HFF-Myc (cell line): ENCODE measurements at places on chromosomes 5 and 9.
A peak's percentile ranks its signal among the peaks of the same experiment; 100 is the strongest.

DNA sequence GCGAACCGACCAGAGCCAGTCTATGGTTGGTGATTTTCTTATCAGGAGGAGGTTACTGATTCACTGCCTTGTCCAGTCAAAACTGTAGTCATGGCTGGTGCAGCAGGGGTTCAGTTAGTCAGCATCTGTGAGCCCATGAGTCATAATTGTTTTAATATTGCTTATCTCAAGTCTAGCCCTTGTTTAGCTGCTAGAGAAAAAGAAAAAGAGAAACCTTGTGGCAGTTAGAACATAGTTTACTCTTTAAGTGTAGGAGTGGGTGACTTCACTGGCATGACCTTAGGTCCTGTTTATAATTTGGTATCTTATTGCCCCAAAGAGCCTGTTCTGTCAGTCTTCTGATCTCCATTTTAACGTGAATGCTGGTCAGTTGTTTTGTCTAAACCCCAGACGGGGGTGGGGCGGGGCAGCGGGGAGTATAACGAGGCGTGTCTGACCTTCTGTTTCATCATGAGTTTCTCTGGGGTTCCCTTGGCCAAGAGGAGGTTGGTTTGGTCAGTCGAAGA, 76.9 kb upstream of the NFIL3 start:
- DNase-seq = peak; percentile 24

- no peak for DNase-seq
Measured at GRCh38 chr9:135440620-135441019, 39.0 kb upstream of the PPP1R26 start.

DNA sequence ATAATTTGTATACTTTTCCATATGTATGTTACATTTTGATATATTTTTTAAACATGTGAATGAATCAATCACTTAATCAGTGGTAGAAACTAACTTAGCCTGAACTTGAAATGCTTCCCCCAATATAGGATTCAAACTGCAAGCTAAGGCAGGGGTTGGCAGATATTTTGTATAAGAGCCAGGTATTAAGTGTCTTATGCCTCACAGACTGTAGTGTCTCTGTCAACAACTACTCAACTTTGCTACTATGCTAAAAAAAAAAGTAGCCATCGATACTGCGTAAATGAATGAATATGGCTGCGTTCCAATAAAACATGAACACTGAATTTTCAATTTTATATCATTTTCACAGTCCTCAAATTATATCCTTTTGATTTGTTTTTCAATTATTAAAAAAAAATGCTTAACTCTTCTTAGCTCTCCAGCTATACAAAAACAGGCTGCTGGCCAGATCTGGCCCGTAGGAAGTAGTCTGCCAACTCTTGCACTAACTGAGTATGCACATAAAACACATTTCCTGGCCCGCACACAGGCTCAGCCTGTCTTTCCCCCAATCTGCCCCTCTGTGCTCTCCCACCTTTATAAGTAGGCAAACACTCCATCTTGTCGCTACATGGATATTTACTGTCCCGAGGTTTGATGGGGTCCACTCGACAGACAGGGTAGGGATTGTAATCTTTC, 91.8 kb downstream of the SAXO1 start:
- DNase-seq = no peak

DNA sequence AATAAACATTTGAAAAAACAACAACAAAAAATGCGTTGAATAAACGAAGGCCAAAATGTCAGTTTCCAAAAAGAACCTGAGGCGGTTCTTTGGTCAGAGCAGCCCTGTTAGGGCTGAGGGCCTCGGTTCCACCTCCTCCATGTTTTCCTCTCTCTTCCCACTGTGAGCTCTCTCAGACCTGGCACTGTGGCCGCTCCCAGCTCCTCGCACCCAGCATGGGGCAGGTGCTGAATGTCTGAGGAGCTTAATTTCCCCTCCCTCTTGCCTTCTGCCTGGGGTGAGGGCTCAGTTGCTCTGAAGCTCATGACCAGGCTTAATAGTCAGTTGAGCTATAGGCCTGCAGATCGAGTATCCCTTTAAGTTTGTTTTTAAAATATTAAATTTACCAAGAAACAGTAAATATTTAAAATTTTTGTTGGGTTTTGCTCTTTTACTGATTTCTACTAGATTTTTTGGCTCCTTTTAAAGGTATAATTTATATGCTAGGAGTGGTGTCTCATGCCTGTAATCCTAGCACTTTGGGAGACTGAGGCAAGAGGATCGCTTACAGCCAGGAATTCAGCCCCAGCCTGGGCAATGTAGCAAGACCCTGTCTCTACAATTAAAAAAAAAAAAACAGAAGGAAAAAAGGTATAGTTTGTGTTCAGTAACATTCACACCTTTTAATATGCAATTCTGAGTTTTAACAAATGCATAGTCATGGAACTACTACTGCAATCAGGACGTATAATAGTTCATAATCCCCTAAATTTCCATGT, 28.1 kb downstream of the DAPK1 start:
- no peak for DNase-seq

- DNase-seq = no peak
Measured at GRCh38 chr9:117325110-117325731, 89.6 kb downstream of the ASTN2 start.

DNA sequence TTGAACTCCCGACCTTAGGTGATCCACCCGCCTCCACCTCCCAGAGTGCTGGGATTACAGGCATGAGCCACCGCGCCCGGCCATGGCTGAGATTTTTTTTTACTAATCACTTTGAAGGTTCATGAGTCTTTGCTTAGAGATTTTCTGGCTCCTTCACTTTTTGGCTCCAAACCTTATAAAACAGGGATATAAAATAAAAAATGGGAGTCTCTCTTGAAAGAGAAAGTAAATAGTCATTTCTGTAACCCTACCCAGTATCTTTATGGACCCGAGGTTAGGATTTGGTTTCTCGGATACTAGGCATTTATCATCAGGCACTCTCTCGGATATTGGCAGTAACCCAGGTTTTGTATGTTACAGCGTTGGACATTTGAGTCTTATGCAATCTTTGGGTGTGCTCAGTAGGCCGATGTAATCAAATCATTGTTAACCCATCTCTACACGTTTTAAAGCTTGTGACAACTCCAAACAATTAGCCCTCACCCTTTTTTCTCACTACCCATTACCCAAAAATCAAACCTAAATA, 25.3 kb downstream of the STXBP1 start:
- DNase-seq = peak; percentile 33

GRCh38 chr9:4143936-4144717, 155.7 kb downstream of the GLIS3 start:
- DNase-seq = no peak

DNA sequence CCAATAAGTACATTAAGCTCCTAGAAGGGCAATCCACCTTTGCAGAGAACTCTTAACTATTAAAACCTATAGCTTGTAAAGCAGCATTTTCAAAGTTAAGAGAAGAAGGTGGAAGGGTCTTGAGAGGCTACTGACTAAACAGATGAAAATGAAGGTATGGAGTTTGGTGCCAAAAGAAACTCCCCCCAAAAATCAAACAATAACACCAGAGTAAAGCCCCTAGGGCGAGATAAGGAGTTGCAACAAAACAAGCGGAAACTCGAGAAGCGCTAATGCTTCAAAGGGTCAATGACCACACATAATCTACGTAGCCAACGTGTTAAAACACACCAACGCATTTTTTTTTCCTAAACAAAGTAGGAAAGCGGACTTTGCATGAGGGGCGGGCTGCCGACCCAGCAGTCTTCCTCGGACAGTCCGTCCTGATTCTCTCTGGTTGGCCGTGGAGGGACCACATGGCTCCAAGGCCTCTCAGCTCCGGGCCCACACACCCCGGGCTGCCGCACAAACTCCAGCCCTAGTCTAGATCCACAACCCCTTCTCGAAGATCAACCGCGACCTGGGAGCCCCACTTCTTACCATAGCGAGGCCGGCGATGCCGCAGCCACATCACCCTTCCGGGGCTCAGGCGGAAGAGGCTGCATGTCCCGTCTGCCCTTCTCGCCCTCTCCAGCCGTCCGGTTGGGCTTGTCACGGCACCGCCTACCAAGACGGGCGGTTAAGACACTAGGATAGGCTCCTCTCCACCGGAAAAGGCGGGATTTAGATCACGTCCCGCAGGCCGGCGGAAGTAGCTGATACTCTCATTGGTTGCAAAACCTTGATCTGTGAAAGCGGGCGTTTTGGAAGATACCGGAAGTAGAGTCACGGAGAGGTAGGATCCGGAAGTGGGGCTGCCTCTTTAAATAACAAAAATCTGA, at the start of the genes TMEM167A and XRCC4:
Gene TMEM167A (minus strand): TSS at position 653 of the 920 bp plus-strand sequence. CDS start 71 bp downstream, at position 582.
Gene XRCC4 (plus strand): TSS at position 806 of the 920 bp plus-strand sequence. CDS start 27,373 bp downstream, outside the sequence.
- DNase-seq = peak; percentile 96

- peak; percentile 20 for DNase-seq
Measured at GRCh38 chr5:7391814-7392692, 3.9 kb upstream of the ADCY2 start.

DNA sequence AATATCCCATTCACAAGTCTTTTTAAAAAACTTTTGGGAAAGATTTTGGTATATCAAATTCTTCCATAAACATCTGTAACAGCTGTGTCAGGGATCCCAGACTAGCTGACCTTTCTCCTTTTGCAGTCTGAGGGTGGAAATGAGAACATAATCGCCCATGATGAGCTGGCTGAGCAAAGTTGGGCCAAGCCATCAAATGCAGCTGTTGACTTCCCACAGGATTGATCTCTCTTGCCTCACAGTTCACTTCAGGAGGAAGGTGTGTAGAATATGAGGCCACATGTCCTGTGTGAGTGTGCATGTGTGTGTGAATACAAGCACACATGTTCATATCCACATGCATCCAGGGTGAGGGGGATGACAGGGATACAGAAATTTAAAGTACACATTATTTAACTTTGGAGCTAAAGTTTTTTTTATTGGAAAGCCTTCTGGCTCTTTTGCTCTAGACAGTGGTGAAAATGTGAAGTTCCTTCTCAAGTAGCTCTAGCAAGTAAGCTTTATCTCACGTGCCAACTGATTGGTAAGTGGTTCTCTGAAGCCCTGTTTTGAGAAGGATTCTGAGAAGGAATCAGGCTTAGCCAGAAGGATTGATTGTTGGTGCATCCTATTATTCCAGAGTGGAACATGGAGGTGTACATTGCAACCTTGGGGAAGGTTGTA, 468.8 kb upstream of the DMAC1 start:
- DNase-seq = no peak

GRCh38 chr9:20319641-20320337, 302.5 kb downstream of the MLLT3 start:
- peak; percentile 17 for DNase-seq

GRCh38 chr9:98944057-98944733, 488 bp downstream of the COL15A1 start:
- no peak for DNase-seq

DNA sequence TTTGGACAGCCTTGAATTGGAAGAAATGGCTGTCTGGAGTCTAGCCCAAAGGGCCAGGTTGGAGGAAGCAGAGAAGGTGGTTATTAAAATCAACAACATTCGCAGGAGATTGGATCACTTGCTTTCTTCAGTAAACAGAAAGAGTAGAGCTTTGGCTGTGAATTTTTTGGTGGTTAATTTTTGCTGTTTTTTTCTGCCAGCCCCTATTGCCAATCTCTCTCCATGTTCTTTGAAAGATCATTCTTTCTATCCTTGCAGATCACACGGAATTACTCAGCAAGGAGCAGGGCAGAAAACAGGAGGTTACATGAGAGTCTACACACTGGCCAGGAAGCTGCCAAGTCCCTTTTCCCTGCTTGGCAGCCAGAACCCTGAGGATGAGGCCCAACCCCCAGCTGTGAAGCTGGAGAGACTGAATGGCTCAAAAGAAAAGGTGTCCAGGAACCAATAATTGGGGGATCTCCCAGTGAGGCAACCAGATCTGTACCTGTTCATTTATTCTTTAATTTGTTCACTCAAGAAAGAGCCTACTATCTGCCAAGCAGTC, 13.0 kb downstream of the GLRX start:
- DNase-seq = no peak

DNA sequence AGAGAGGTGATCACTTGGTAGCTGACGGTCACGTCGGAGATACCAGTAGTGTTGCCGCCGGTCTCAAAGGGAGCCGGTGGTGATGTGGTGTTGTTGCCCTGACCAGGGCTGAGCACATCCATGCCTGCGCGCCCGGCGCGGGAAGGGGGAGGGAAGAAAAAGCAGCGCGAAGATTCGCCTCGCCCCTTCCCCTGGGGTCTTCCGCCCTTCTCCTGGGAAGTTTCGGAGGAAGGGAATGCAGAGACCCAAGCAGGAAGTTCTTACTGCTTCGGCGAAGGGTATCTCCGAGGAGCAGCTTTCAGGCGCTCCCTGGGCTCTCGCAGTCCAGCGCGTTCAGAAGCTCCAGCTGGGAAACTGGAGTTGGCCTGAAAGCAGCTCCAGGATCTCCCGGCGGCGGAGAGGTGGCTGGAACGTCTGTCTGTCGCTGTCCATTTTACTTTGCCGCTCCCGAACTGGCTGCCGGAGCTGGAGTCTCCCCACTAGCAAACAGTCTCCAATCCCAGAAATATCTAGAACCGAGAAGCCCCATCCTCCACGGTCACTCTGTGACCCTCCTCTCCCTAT, 565 bp downstream of the HTR1A start:
- DNase-seq = no peak

DNA sequence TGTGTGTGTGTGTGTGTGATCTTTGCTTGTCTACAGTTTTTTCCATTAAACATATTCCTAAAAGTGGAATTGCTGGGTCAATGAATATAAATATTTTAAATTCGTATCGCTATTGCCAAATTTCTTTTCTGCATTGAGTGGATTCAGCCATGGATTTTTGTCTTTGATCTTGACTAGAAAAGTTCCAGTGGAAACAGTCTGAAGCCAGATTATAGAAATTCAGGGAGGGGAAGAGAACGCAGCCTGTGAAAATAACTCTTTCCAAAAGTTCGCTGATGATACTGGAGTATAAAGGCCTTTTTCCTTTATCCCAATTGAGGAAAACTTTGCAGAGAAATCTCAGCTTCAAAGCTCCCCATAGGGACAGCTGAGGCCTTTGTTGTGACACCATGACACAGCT, 292.3 kb upstream of the CD180 start:
- no peak for DNase-seq
